ENCODE measurements at places on chromosomes 3 and 15.
A peak's percentile ranks its signal among the peaks of the same experiment; 100 is the strongest.

DNA sequence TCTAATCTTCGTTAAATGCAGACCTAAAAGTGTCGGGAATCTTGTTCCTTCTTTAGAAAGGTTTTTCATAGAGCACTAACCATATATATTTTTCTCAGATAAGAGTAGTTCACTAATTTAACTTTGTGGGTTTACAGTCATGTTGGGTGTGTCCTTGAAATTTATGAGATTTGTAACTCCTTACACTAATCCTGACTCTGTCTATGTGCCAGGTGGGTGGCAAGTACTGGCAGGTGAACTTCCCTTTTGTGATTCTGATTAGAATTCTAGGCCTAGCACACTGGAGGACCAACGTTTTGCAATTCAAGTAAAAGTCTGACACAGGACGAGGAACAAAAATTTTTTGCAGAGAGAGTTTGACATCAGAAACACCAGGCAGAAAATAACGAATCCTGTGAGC is 220.1 kb downstream of the P3H2 start:
- DNase-seq = no peak

GRCh38 chr3:185912929-185913901 is 24.6 kb downstream of the TRA2B start:
- no peak for DNase-seq

DNA sequence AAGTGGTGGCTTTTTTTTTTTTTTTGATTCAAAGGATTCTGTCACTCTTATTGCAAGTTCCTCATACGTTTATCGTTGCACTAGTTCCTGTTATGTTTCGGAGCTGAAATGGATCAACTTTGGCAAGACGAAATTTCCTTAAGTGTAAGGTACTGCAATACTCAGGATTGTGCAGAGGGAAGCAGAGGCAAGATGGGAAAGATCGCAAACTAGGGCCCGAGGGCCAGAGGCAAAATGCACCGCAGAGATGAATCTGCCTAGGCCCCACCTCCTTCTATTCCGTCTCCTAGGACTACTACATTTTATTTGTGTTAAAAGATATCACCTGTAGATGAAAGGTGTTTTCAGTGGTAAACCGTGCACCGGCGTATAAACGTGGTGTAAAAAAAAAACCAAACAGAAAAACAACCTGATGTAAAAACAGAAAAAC is 331 bp downstream of the RNU6-1 start:
- DNase-seq = peak; percentile 35

- no peak for DNase-seq
Measured at GRCh38 chr3:141342386-141342785, 25.9 kb upstream of the ZBTB38 start.

DNA sequence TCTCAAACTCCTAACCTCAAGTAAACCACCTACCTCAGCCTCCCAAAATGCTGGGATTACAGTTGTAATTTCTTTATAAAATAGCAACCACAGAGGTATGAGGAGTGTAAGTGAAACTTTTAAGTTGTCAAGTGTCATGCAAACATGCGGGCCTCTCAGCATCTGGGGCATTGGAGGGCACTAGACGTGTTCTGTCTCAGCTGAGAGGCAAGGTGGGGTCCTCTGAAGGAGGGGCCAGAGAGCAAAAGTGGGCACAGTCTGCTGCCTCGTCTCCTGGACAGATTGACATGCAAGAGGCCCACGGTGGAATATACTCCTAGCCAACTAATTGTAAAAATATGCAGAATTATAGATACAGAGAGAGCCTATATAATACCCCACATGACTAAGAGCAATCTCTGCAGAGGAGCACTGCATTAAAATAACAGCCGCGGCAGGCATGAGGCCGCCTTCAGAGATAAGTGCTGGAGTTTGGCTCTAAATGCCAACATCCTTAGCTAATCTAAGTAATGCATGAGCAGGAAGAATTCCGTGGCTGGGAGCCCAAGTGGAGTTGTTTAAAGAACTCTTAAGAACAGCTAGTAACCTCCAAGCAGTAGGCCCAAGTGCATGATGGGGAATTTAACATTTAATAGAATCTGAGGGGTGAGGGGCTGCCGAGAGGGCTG is 87.8 kb upstream of the RNU6-1 start:
- no peak for DNase-seq

- no peak for DNase-seq
Measured at GRCh38 chr15:90690585-90690984, 26.6 kb upstream of the BLM start.

DNA sequence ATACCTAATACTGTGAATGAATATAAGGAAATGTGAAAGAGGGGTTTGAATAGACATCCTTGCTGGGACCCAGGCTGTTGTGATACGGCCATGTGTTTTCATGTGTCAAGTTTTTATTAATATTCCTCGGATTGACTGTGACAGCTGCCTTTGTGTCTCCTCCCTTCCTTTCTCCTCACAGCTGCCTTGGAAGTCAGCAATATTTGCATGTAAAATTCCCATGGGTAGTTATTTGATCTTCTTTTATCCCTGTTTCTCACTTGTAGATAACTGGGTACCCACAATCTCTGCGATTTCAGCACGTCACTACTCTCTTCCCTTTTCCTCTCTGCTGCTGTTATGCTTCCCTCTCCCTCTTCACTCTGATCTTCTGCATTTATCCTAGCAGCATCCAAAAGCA is 9.4 kb downstream of the GPR156 start:
- no peak for DNase-seq

DNA sequence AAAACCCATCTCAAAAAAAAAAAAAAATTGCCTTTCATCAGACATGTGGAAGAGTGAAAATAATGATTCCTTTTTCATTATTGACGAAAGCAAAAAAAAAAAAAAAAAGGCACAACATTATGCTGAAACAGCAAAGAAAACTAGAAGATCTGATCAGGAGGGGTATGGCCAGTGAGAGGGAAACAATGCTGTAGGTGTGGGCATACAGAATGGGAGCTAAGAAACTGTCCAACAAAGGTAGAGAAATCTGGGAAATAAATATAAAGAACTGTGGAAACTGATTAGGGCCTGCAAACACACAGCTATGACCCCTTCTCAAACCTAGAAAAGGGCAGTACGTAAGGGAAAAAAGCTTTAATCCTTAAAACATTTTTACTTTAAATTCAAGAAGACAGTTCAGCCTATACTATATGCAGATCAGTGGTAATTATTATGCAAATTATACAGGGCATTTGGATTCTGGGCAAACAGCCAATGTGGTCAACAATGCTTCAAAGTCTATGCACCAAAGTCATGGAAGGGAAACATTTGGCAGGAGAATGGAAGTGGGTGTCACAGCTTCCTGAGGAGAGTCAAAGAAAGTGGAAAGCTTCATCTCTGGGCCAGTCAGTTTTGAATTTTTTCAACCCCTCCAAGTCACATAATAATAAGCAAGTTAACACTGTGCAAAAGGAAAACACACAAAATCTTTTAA is 68.3 kb upstream of the SLC12A8 start:
- DNase-seq = no peak

DNA sequence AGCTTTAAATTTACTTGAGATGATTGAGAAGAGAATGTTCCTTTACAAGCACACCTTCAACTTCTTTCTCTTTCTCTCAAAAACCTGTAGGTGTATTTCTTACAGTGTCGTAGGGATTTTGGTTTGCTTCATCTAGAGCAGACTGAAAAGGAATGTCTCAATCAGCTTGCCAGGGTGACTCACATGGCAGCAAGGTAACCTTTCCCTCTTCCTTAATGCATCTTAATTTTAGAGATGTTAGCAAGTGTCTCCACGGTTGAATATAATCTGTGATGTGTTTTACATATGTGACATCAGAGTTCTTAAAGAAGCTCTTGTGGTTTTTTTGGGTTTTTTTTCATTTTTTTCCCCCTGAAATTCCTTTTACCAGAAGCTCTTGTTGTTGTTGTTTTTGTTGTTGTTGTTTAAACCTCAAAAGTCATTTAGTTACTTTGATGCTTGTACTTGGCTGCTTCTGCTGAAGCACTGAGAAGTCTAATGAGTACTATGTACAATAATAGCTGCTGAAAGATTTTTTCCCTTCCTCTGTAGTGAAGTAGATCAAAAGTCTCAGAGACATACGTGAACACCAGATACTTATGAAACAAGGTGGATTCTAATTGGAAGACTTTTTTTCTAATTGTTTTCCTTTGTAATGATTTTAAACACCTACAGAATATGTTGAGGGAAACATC is 83.1 kb downstream of the RETNLB start:
- DNase-seq = no peak

GRCh38 chr15:45583731-45584639 is 3.2 kb upstream of the BLOC1S6 start:
- no peak for DNase-seq

DNA sequence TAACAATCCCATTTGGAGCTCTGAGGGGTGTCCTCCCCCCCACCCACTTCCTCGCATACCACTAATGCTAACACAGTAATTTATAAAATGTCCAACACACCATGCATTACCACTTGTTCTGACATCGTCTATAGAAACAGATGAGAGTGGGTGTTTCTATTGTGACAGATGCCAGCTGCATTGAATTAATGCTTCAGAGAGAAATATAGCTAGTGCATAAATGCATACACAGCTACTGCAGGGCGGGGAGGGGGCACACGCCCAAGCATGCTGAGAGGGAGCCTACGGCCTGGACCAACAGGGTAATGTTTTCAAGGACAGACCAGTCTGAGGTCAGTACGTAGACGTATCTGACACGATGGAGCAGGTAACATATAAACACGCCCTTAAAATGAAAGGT is 106.0 kb upstream of the FEZF2 start:
- no peak for DNase-seq

DNA sequence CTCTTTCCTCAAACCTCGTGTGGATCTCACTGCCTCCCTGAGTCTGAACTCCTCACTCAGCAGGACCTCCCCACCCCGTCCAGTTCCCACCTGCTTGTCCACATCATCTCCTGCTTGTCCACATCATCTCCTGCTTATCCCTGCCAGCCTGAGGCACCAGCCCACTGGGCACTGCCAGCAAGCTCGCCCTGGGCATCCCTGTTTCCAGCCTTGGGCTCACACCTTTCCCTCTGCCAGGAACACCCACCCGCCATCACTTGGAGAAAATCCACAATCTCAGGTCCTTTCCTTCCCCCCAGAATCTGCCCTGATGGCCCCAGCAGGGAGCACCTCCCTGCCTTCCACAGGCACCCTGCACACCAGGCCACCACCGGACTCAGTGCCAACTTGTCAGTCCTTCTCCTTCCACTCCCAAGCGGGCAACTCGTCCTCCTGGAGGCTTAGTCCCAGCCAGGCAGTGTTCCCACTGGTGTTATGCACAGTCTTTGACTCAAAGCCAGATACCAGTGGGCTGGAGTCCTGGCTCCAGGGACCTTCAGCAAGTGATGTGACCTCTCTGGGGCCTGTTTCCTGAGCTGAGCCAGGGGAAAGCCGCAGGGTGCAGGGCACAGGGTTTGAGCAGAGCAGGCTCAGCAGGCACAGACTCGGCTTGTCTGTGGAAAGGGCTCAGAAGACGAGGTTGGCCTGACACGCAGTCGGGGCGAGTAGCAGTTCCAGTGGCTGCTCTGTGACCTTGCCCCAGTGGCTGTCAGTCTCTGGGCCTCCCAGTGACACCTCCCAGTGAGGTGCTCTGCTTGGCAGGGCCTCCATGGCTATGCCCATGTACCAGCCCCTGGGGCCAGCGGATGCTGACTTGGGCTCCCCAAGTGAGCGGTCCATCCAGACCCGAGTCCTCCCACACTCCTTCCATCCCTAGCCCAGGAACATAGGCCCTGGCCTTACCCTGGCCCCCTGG is 9.5 kb upstream of the MESP2 start:
- no peak for DNase-seq

- DNase-seq = no peak
Measured at GRCh38 chr15:51302480-51302879, 35.9 kb downstream of the CYP19A1 start.

GRCh38 chr3:23175341-23176083 is 27.6 kb upstream of the UBE2E2 start:
- DNase-seq = no peak

GRCh38 chr3:13051581-13051980 is 21.6 kb downstream of the IQSEC1 start:
- DNase-seq = no peak

DNA sequence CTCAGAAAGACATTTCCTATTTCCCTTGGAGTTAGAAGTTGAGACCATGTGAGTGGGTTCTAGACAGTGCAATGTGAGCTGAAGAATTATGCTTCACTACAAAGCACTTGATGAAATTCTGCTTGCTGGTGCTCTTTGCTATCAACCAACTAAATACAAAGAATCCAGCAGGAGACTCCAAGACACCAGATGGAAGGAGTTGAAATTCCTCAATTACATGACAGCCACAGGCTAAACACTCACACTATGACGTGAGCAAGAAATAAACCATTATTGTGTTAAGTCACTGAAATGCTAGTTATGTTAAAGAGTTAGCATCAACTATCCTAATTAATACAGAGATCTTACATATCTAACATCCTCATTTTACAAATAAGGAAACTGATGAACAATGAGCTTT is 8.2 kb upstream of the MAP4 start:
- DNase-seq = no peak

- no peak for DNase-seq
Measured at GRCh38 chr3:66092175-66092995, 53.7 kb upstream of the MAGI1 start.

DNA sequence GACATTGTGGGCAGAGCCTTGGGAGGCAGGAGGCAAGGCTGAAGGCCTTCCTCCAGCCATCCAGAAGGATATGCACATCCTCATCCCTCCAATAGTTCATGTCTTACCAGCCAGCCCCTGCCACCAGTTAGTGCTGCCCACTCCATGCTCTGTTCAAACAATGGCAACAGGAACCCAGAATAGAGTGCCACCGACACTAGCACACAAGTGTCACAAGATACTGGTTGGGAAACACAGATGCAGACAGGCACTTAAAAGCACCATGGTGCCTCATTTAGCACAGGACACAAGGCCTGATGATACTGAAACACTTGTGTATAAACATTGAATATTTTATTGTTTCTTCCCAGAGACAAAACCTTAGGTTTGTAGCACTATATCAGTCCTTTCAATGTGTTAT is 56.5 kb upstream of the MYO5C start:
- DNase-seq = no peak

DNA sequence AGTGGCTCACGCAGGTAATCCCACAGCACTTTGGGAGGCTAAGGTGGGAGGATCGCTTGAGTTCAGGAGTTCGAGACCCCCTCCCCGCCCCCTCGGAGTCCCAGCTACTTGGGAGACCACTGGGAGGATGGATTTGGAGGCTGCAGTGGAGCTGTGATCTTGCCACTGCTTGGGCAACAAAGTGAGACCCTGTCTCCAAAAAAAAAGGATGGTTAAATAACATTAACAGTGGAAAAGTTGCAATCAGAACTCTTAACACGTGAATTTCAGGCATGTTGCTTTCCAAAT is 1.4 kb upstream of the TMEM87A start:
- no peak for DNase-seq

Measured in hypothalamus (tissue), 51 donors.